Progenitor cell of endocrine pancreas (in vitro differentiated cells): ENCODE measurements at places on chromosomes 2 and 18.

- DNase-seq = peak; percentile 28
Observed at GRCh38 chr2:63888490-63889402, 47.0 kb downstream of the UGP2 start.

GRCh38 chr2:240604939-240605716 lies 18.6 kb downstream of the CAPN10 start:
- DNase-seq = no peak

GRCh38 chr18:7830468-7830867 lies 263.4 kb downstream of the PTPRM start:
- DNase-seq = no peak

DNA sequence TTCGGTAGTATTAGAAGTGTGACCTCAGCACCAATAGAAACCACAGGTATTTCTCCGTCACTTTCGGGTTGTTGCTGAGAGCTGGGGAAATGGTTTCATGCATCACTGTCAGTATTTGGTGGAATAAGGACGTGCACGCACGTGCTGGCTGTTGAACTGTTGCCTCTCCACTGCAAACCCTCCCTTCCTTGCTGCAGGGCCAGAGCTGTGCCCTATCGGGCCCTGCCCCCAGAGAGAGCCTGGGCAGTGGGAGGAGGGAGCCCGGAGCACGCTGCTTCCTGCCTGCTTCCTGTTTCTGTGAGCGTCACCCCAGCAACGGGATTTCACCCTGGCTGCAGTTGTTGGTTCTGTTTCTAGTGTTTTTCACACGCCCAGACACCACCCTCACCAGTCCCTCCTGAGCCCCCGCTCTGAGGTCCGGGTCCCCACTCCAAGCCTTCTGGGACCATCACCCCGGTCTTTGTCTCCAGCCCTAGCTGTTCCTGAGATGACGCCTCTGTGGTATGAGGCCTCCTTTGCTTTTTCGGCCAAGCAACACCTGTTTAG lies 47.4 kb downstream of the LRRFIP1 start:
- no peak for DNase-seq

DNA sequence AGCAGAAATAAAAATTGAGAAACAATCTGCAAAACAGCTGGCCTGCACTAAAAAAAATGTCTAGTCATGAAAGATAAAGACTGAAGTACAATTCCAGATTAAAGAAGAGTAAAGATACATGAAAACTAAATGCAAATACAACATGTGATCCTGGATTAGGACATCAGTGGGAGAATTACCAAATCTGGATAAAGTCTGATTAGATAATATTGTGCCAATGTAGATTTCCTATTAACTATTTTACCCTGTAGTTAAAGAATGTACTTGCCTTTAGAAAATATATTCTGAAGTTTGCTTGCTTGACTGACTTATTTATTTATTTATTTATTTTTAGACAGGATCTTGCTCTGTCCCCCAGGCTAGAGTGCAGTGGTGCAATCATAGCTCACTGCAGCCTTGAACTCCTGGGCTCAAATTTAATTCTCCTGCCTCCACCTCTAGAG lies 58.7 kb downstream of the ASXL2 start:
- no peak for DNase-seq

- no peak for DNase-seq
Observed at GRCh38 chr2:31090188-31090587, 48.1 kb downstream of the GALNT14 start.
